ENCODE measurements at places on chromosomes 1 and 21. TPM values are rescaled to one million over a fixed set of nuclear protein-coding genes. Genes with fewer than 3 reads are reported as not detected.
A peak's percentile ranks its signal among the peaks of the same experiment; 100 is the strongest.

DNA sequence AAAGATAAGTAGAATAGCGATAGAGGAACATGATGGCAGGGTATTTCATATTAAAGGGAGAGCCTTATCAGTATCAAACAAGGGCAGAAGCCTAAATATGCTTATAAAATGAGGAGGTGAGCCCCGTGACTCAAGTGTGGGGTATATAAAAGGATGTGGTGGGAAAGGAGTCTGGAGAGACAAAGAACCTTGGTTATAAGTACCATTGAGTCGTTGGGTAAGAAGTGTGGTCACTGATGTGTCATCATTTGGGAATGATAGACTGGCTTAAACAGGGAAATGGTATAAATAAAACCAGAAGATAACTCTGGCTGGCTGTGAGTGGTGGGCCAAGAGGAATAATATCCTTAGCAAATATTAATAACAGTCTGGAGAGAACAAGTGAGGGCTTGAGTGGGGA is 10.9 kb upstream of the CD5L start:
- no peaks in the 10 kb centered on the region for H3K4me1 ChIP-seq
- no peak overlapping the region for H3K27ac ChIP-seq
- H3K4me3 ChIP-seq: no peak overlapping the region
- no peaks in the 10 kb centered on the region for H3K36me3 ChIP-seq
- DNase-seq: no peak

Gene PLA2G2A
- total RNA-seq: not detected

- DNase-seq: no peak
- no peaks in the 10 kb centered on the region for H3K36me3 ChIP-seq
- H3K27me3 ChIP-seq: peaks cover 2% of the 10 kb centered on the region
- H3K27ac ChIP-seq: no peak overlapping the region
- H3K4me1 ChIP-seq: no peaks in the 10 kb centered on the region
Measured at GRCh38 chr1:204883405-204883804, 12.7 kb downstream of the NFASC start.

Gene TFF3
- not detected for total RNA-seq

- peaks cover 6% of the 10 kb centered on the region for H3K36me3 ChIP-seq
- no peaks in the 10 kb centered on the region for H3K4me1 ChIP-seq
- peaks cover 31% of the 10 kb centered on the region for H3K27me3 ChIP-seq
- no peak overlapping the region for H3K4me3 ChIP-seq
- no peak for DNase-seq
- H3K27ac ChIP-seq: no peak overlapping the region
Measured at GRCh38 chr1:151733126-151733525, 11.8 kb downstream of the RIIAD1 start.

GRCh38 chr1:8870616-8871538 is 7.6 kb downstream of the ENO1 start:
- H3K36me3 ChIP-seq: peaks cover 25% of the 10 kb centered on the region
- H3K27ac ChIP-seq: peak overlapping the region; percentile 66
- H3K4me3 ChIP-seq: no peak overlapping the region
- no peaks in the 10 kb centered on the region for H3K27me3 ChIP-seq
- H3K4me1 ChIP-seq: peaks cover 62% of the 10 kb centered on the region

Gene G0S2
- not detected for total RNA-seq

DNA sequence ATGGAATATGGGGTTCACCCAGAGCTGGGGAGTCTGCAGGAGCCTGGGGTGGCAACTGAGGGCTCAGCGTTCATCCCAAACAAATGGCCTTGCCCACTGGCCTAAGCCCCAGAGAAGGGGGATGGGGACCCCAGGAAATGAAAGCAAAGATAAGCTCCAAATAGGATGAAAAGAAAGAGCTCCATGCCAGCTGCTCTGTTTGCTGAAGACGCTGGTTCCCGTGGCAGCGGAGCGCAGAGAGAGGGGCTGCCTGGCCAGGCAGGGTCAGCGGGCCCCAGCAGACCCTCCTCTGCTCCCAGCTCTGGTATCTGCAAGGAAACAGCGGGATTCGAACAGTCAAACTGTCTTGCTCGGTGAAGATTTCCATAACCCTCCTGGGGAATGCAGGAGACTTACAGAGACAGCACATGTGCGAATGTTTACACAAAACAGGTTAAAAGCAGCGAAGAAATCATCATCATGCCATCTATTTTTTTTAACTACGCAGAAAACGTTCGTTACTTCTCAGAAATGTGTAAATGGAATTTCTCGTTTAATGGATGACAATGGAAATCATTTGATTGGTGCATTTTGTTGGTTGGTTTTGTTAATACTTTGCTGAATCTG is 94.4 kb downstream of the PDE9A start:
- DNase-seq: no peak
- H3K36me3 ChIP-seq: peaks cover 13% of the 10 kb centered on the region
- peak overlapping the region; percentile 98 for H3K27ac ChIP-seq
- H3K27me3 ChIP-seq: no peaks in the 10 kb centered on the region
- peaks cover 39% of the 10 kb centered on the region for H3K4me1 ChIP-seq
- peak overlapping the region; percentile 81 for H3K4me3 ChIP-seq

DNA sequence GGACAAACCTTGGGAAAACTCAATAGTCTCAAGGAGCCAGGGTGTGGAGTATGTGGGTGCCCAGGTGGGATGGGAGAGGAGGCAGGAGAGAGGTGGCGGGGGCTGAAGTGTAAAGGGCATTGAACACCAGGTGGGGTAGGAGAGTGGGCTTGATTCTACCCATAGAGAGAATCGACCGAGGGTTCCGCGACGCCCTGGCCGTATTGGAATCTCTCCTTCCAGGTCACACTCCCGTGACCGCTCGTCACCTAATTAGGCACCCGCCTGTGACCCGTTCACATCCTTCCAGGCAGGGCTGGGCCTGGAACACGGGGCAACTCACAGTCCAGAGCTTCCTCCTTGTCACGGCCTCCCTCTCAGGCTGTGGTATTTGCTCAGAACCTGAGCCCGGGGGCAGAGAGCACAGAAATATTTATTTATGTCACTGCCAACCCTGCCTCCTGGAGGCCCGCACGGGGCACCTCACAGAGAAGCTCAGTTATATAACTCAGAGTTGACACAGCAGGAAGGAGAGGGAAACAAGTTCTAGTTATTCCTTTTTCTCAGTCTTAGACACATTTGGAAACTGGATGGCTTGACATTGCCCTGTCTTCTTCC is 12.0 kb downstream of the NCMAP start:
- H3K4me3 ChIP-seq: no peak overlapping the region
- DNase-seq: no peak
- H3K27me3 ChIP-seq: no peaks in the 10 kb centered on the region
- no peak overlapping the region for H3K27ac ChIP-seq
- peaks cover 12% of the 10 kb centered on the region for H3K4me1 ChIP-seq

Measured in naive thymus-derived CD8-positive, alpha-beta T cell (primary cell).